ENCODE measurements at places on chromosomes 4 and X.
A peak's percentile ranks its signal among the peaks of the same experiment; 100 is the strongest.

- DNase-seq = no peak
Measured at GRCh38 chr4:186820391-186820891, 96.8 kb upstream of the FAT1 start.

DNA sequence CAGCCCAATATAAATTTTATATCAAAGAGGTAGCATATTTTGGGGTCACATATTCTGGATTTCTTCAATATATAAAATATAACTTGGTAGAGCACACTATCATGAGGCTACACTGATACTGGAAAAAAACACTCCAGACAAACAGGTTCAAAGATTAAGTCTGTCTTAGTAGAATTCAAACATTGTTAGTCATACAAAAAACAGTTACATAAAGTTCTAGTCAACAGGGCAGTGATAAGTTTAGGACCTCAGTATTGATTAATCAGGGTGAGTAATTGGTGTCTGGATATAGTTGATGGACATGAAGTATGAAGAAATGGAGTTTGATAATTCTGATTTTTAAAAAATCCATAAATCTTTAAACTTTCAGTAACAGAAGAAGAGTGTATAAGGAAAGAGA is 1291.3 kb downstream of the FSTL5 start:
- DNase-seq = no peak

- DNase-seq = no peak
Measured at GRCh38 chrX:16953606-16954211, 7.3 kb downstream of the REPS2 start.

DNA sequence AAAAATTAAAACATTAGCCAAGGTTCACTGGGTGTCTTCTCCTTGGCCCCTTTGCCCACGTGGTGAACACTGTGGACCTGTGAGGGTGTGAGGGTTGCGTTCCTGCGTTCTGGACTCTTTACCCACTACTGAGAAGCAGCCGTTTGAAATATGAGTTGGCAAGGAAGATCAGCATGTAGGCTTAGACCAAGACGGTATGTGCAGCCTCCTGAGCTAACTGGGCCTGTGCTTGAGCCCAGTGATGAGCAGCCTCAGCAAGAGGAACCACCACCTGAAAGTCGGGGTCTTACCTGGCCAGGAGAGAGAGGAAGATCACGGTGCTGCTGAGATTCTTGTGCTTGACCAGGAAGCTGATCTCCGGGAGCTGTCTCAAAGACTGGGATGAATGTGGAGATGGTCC is 19.5 kb downstream of the RGS12 start:
- DNase-seq = no peak

DNA sequence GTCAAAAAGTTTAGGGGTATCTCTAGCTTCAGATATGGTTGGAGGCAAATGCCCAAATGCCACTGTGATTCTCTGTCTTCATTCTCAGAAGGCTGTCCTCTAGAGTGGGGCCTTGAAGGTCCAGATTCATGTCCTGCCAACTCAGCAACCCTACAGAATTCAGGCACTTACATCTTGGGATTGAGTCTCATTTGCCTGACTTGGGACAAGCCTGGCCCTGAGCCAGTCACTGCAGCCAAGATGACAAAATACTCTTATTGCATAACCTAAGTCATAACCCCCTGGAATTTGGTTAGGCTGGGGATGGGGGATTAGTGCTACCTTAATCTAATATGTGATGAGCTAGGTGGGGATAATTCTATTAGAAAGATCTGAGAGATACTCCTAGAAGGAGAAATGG is 100.5 kb downstream of the AREG start:
- DNase-seq = no peak

DNA sequence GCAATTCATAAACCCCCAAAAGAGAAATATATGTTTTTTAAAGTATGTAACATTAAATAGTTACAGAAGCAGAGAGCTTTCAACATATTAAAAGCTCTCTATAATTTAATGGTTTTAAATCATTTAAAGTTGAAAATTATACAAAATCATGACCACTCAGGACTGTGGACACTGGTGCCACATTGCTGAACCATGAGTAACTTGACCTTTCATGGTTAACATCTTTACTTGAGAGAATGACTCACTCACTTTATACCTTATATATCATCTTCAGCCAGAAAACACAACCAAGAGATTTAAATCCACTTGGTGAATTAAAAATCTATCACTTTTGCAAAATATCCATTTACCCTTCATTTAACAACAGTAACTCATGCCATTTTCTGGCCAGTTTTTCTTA is 584.3 kb upstream of the SMIM31 start:
- DNase-seq = no peak

GRCh38 chrX:134416087-134416486 is 43.9 kb upstream of the HPRT1 start:
- no peak for DNase-seq

DNA sequence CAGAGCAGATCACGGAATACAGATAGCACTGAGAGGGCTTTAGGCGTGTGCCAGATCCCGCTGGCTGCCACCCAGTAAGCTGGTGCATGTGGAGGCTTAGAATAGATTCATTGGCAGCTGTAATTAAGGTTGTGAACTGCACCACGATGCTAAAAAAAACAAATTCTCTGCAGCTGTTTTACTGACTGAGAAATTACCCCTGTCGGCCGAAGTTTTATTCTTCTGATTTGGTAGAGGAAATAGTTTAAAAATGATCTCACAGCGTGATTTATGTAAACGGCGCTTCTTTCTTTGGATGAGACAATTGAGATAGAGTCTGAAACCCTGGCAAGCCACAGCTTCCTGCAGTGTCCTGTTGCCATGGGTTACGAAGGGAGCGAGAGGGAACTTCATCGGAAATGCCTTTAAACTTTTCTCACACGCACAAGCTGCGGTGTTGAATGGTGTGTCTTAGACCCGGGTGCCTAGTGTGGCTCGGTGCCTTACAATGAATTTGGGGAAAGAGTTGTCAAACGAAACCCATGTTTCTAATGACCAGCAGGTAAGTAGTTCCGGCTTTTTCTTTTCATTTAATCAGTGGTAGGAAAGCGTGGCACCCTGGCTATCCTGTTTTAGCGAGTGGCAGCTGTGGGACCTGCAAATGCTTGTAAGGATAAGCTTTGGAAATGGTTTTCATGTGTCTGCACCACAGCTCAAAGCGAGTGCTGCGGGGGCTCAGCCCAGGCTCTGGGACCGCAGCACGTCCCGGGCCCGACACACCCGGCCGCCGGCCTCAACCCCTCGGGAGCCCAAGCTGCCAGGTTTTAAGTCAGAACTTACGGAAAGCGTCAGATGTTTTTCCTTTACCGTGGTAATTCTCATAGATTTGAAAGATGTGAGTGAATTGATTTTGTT is 71.7 kb upstream of the HGFAC start:
- no peak for DNase-seq

DNA sequence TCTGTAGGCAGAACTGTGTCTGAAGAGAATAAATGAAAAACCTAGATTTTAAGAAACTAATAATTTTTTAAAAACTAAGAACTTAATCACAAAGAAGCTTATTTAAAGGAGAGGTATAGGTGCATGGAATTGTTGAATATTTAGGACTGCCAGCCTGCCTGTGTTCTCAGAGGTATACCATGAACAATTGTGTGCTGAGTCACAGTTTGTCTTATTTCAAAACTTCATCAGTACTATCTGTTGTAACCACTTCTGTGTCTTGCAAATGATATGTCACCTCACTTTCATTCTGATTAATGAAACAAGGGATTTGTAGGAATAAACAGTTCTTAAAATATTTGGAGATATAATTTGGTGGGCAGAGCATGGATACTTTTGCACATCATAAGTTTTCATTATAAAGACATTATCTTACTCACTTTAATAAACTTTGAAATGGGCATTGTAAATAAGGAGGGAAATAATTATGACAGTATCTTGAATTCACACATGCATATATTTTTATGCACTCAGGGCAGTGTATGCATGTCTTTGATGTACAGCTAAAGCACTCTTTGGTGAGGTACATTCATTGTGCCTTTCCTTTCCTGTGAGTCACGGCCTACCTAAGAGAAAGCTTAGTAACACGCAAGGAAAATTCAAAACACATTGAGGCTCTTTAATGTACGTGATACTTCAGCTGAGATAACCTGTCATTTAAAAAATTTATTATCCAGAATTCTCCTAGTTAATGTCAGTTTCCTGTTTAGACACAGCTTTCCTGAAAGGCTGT is 31.7 kb downstream of the STOX2 start:
- DNase-seq = no peak

DNA sequence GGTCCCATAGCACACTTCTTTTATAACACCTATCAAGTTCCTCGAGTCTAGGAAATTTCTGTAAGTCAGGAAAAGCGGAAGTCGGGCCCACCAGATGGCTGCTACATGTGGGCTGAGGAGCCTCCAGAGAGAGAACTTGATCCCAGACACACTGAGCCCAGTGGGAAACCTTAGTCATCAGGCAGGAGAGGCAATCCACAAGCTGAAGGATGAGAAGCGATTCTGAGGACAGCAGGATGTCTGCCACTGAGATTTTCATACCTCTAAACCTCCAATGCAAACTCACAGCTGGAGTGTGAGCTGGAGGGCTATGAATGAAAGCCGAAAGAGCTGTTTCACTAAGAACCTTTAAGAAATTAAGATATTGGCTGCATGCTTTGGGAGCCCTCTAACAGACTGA is 52.6 kb upstream of the PDHA1 start:
- no peak for DNase-seq

- DNase-seq = no peak
Measured at GRCh38 chr4:57410331-57411052, 300.3 kb upstream of the IGFBP7 start.

DNA sequence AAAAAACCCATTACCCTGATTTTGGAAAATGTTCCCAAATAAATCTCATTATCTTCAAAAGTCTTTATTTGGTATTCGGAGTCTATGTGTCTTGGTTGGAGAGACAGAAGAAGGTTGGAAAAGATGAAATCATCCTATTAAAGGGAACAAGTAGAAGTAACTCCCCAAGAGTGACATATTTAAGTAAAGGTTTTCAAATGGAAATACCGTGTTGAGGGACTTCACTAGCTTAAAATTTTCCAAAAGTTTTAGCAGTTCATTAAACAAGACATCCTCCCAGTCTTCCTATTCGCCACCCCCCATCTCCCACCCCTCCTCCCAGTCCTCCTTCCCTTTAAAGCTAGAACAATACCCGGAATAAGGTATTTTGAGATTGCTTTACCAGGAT is 62.7 kb upstream of the CCDC160 start:
- DNase-seq = no peak

DNA sequence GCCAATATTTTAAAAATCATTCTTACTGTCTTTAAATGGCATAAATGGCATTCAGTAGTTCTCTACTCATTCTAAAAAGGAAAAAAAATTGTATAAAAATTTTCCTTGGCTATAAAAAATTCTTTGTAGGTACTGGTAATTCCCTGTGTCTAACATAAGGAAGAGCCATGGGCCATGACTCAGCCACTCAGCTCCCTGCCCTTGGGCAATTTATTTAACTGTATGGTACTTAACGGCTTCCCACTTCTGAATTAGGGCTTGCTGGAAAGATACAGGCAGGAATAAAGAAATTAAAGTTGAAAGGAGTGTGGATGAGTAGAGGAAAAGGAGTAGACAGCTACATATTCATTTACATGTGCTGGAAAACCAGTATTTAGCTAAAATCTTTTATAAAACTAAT is 30.6 kb downstream of the ABHD18 start:
- no peak for DNase-seq

DNA sequence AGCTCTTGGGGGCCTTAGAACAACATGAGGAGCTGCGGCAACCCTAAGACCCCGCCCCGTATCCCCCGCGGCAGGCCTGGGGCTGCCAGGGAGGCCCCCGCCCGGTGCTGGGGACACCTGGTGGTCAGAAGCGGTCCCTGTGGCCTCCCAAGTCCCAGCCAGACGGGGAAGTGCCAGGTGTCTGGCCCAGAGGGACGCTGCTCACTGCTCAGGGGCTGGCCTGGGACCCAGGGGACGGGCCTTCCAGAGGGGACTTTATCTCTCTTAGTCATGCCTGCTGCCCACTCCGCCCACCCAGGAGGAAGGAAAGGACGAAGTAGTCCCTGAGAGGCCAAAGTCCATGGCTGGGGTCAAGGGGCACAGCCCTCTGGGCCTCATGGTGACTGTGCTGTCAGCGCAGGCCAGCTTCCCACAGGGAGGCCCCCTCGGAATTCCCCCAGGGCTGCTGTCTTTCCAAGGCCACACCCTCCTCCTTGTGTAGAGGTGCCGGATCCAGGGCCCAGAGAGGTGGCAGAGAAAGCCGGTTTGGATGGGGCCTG is 31.0 kb upstream of the HTRA3 start:
- no peak for DNase-seq

DNA sequence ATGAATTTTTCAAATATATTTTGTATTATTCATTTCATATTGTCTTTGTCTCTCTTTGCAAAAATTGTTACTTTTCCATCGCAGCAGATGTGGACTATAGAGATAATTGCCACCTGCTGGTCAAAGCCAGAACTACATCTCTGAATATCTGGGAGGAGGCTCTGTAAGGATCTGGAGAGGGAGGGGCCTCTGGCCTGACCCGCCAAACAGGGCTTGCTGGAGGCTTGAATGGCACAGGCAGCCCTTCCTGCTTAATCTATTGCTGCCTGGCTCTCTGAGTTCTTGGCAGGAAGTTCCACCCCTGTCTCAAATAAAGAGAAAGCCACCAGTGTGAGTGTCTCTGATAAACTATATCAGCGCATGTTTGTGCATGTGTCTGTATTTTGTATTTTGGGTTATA is 132.4 kb downstream of the ZMAT1 start:
- DNase-seq = peak; percentile 46

GRCh38 chr4:141375855-141376254 is 155.2 kb downstream of the ZNF330 start:
- no peak for DNase-seq

DNA sequence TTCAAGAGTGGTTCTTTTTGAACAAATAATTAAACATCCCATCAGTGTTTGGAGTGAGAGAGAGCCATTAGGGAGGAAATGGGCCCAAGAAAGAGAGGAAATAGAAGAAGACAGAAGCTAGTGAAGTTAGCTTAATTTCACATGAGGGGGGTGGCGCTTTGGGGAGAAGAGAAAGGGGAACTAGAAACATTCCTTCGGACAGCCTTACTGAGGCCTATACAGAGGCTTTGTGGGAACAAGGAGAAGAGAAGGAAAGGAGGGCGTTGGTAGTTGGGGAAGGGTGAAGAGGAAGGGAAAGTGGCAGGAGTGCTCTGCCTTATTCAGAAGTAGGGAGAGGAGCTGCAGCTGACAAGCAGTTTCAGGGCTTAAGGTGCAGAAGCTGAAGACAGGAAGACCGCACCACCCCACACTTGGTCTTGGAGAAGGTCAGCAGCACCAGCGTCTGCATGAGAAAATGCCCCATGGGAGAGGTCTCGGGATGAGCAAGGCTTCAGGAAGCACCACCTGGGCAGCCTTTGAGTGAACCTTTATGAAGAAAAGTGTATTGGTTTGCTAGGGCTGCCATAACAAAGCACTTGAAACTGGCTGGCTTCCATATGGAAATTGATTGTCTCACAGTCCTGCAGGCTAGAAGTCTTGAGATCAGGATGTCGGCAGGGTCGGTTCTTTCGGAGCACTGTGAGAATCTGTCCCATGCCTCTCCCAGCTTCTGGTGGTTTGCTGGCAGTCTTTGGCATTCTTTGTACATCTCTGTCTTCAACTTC is 85.1 kb downstream of the KIT start:
- no peak for DNase-seq

- no peak for DNase-seq
Measured at GRCh38 chr4:94032754-94033153, 174.9 kb upstream of the SMARCAD1 start.

- DNase-seq = no peak
Measured at GRCh38 chr4:96407738-96408463, 568.0 kb downstream of the PDHA2 start.
